T47D (cell line): ENCODE measurements at places on chromosomes 2 and 18.
A peak's percentile ranks its signal among the peaks of the same experiment; 100 is the strongest.

- no peak for DNase-seq
Measured at GRCh38 chr2:38981670-38982357, 92.1 kb downstream of the ARHGEF33 start.

GRCh38 chr2:200383380-200384110 lies 77.1 kb downstream of the SPATS2L start:
- DNase-seq, result peak; percentile 21

DNA sequence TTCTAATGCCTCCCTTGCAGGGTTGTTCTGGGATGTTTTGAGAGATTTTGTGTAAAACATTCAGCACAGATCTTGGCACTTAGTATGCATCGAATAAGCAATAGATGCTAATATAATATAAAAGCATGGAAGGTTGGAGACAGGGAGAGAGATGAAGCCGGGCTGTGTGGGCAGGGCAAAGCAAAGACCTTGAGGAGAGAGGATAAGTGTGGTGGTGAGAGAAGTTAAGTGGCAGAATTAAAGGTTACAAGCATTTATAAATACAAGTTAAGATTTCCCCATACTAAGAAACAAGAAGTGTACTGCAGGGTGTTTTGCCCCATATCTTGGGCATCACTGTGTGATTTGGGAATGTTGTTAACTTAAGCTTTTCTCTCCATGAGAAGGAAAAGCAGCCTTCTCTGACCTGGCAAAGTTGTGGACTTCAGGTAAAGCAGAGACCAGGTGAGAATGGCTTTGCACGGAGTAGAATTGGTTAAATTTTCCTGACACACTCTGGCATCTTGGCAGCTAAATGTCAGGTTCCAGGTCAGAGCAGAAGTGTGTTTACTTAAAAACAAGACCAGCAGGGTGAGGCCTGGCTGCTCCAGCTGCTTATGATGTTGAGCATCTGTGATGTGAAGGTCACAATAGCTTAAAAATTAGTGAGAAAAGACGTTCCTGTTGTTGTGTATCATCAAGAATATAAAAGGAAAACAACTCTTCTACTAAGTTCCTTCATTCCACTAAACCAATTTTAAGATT lies 288.5 kb upstream of the HNMT start:
- peak; percentile 84 for DNase-seq

GRCh38 chr2:173580956-173581355 lies 226.3 kb downstream of the CDCA7 start:
- DNase-seq, result no peak
